ENCODE measurements at places on chromosomes 5 and 9.

DNA sequence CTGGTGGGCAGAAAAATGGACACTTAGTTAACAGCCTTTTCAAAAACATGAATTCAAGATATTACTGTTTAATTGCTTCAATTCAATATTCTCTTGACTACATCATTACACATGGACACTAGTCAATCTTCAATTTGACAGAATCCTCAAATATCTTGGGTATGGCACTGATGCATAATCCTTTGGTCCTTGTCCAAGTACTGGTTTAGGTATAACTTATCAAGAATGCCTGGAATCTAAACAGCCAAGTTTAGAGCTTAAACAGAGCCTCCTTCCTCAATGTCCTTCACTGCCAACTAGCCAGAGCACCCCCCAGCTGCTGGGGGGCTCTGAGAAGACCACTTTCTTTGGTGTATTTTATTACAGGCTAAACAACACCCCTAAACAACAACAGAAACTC lies 61.6 kb upstream of the ERCC6L2 start:
- DNase-seq, result no peak

- DNase-seq, result no peak
These were observed 175.8 kb upstream of the GAS1 start for GRCh38 chr9:87122947-87123685.

DNA sequence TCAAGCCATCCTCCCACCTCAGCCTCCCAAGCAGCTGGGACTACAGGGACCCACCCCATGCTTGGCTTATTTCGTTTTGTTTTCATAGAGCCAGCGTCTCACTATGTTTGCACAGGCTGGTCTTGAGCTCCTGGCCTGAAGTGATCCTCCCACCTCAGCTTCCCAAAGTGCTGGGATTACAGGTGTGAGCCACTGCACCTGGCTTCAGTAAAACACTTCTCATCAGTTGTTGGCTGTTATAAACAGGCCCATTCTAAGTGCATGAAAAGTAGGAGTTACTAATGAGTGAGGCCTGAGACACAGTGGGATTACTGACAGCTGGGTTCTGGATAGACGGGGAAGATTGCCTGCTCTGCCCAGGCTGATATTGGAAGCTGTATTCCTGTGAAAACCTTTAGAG lies 3.5 kb downstream of the CRB2 start:
- DNase-seq, result no peak

GRCh38 chr5:108145351-108145750 lies 236.5 kb downstream of the FBXL17 start:
- DNase-seq, result no peak

GRCh38 chr9:126591083-126591482 lies 22.6 kb upstream of the LMX1B start:
- no peak for DNase-seq

All from stimulated activated CD8-positive, alpha-beta memory T cell treated with anti-CD3 and anti-CD28 coated beads, Interleukin-15, amount 100 ng/mL, for 48 hours (primary cell).